ENCODE measurements at places on chromosomes 3 and 15. TPM values are rescaled to one million over a fixed set of nuclear protein-coding genes. Genes with fewer than 3 reads are reported as not detected.

ACOX2 gene
- polyA plus RNA-seq, result 19.9 TPM

SPTSSB gene
- polyA plus RNA-seq, result not detected

CYP19A1 gene
- polyA plus RNA-seq, result 1.2 TPM

FAM43A gene
- polyA plus RNA-seq, result 8.0 TPM

ZPLD1 gene
- not detected for polyA plus RNA-seq

FANCD2OS gene
- polyA plus RNA-seq, result not detected

C3orf49 gene
- not detected for polyA plus RNA-seq

IL12A gene
- polyA plus RNA-seq, result 1.6 TPM

SCN11A gene
- not detected for polyA plus RNA-seq

CKMT1B gene
- polyA plus RNA-seq, result not detected

LMAN1L gene
- polyA plus RNA-seq, result not detected

DUSP7 gene
- 5.8 TPM for polyA plus RNA-seq

DNA sequence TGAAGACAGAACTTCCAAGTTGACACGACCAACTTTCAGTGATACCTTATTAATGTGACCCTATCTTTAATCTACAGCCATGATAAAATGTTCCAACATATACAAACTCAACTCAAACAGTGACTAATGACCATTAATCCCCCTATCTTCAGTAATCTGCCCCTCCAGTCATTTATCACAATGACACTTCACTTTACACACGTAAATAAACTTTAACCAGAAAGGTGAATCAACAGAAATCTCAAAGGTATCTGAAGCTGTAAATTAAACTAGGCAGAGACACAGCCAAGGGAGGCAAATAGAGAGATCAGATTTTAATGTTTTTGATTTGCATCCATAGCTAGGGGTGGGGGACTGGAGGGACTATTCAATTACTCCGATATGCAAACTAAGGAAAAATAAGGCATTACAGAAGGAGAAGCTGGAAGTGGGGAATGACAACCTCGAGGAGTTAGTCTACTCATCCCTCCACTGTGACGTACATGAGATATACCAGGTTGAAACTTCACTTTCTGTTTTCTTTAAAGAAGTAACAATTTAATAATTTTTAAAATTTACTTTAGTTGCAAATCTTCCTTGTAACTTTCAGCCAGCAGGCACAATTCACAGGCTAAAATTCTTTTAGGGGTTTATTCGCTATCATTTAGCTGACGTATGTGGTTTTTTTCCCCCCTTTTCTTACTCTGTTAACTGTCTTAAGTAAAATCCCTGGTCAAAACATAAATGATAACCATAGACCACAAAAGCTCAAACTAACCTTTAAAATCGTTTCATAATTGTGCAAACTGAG is 751.0 kb downstream of the ROBO1 start:
- peak; percentile 75 for DNase-seq

DNA sequence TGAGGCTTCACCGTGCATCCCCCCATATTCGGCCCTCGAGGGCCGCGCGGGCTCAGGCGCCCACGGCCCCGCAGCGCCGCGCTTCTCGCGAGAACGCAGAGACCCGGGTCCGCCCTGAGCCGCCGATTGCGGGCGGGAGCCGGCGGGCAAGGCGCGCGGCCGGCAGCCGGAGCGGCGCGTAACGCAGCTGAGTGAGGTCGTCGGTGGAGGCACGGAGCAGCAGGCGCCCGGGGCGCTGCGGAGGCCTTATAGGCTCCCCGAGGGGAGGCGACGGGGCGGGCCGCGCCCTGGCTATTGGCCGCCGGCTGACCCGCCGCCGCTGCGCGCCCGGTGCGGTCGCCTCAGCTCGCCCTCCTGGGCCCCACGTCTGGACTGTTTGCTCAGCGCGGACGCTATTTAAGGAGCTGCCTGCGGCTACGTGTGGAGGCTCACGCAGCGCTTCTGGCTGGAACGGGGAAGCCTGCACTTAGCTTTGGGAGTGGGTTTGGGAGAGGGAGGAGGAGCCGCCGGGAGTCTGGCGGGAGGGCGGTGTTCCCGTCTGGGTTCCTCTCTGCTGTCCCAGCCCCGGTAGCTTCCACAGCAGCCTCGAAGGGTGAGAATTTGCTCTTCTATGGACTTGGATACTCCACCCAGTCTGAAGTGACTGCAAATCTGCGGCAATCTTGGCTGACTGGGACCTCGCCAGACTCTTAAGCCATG is at the start of gene PLOD2:
TSS of gene PLOD2 (minus strand) at position 221 of the 699 bp plus-strand sequence. CDS start at position 26, 195 bp downstream.
- peak; percentile 93 for DNase-seq

GRCh38 chr3:104520228-104520655 is 846.5 kb upstream of the ALCAM start:
- no peak for DNase-seq

DNA sequence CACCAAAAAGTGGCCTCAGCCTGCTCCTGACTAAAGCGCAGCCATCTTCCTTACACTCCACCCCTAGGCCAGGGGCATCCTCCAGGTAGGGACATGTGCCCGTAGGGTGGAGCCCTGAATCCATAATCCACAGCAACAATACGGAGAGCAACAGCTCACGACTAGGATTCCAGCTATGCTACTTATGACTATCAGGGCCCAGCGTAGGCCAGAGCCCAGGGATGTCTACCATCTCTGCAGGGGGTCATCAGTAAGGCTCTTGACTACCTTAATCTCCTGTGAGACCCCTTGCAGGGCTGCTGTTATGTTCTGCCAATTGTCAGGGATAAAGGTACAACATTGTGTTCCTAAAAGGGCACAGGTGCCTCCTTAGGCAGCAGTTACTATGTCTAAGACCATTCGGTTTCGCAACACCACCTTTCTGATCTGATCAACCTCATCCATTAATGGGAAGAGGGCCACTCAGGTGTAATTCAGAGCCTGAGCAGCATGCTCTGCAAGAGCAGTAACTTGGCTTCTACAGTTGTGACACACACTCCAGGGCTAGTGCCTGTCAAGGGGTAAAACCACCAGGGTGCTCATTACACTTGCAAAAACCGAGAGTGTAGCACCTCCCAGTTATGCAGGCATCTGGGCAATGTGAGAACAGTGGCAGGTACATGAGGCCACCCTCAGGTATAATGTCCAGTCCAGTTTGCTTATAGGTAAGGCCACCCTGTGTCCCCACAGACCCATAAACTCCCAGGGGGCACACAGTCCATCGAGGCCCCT is 11.0 kb downstream of the CCRL2 start:
- no peak for DNase-seq

GRCh38 chr3:109047366-109047765 is 70.6 kb downstream of the MORC1 start:
- DNase-seq, result no peak

- no peak for DNase-seq
Observed at GRCh38 chr15:76105911-76106310, 46.1 kb downstream of the TMEM266 start.

DNA sequence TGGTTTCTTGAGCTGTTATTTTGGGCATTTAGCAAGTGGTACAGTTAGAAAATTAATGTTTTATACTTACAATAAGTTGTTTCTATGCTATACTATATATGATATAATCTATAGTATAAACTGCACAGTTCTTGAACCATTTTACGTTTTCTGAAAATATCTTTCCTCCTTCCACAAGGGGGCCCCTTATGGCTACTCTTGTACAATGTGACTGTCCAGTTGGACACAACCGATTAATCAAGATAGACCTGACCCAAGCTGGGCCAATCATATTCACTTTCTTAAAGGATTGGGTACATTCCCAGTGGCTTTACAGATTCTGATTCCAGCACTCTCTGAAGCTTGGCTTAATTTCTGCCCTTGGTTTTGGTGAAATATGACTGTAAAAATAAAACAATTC is 953.4 kb downstream of the AGBL1 start:
- DNase-seq, result peak; percentile 14

- no peak for DNase-seq
Observed at GRCh38 chr3:108473711-108474110, 36.7 kb downstream of the MYH15 start.

DNA sequence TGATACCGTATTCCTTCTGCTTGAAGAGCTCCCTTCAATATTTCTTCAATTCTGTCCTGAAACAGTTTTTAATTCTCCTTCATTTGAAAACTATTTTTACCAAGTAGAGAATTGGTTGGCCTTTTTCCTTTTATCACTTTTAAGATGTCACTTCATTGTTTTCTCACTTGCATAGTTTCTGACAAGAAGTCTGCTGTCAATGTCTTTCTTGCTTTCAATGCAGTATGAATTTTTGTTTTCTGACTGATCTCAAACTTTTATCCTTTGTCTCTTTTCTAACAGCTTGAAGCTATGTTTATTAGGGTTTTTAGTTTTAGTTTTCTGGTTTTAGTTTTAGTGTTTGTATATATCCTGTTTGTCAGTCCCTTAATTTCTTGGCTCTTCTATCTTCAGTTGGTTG is 364.8 kb upstream of the TPRG1 start:
- DNase-seq, result peak; percentile 51

GRCh38 chr3:31247063-31247447 is 285.7 kb upstream of the STT3B start:
- DNase-seq, result no peak

GRCh38 chr3:126312341-126312740 is 44.9 kb downstream of the KLF15 start:
- no peak for DNase-seq

DNA sequence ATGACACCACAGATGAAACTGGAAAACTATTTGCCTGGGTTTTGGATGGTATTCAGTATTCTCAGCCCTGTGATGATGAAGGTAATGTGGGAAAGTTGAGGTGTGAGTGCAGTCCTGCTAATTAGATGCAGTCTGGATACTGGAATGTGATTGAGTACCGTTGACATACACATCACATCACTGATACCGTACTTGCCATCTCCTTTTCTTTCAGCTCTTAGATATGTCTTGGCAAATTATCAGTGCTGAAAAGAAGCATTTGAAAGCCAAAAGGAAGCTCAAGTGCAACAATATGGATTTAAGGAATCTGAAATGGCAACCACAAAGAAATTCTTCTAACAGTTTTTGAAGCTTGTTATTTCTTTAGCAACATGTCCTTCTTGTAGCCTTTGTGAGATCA is 381.4 kb upstream of the TGFBR2 start:
- DNase-seq, result no peak

DNA sequence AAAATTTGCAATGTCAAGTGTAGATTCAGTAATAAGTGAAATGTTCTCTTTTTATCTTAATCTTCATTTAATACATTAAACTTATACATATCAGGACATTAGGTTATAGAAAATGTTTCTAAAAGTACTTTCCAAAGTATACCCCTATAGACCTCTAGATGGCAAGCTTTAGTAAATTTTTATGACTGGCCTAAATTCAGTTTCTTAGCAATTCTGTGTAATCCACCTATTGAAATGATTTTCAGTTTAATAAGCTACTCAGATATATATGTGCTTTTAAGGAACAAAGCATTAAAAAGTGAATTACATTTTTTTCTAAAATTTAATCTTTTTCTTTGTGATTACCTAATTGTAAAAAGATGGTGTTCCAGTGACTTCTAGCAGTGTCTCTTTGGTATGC is 342.2 kb downstream of the GBE1 start:
- DNase-seq, result peak; percentile 55

DNA sequence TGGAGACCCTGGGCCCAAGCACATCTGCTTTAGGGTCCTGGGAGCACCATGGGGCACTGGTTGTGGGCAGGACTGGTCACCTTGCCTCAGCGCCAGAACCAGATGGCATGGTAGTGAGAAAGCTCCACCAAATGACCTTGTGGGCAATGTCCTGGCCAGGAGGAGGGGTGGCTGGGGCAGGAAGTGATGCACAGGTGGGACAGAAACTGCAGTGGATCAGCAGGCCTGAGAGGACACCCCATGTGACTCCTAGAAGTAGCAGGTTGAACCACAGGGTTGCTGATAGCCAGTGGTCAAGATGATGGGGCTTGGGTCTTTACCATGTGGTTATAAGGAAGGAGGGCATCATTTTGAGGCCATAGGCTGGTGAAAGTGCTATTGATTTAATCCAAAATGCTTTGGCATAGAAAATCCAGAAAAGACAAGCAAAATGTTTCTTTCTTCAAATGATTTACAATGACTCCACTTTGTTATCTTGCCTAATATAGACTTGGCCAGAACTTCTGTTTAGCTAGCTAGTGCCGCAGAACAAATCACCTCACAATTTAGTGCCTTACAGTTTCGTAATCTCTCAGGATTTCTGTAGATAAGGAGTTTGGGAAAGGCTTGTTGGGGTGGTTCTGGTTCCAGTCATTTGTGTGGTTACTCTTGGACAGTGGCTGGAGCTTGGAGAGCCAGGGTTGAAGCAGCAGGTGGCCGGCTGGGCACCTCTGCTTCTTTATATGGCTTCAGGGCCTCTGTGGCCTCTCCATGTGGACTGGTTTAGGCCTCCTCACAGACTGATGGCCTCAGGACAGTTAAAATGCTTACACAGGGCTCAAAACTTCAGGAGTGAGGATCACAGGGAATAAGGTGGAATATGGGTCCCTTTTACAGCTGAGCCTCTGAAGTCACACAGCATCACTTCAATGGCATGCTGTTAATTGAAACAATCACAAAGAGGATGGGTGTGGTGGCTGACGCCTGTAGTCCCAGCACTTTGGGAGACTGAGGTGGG is 27.5 kb downstream of the TMEM158 start:
- no peak for DNase-seq

- DNase-seq, result no peak
Observed at GRCh38 chr15:72375501-72375845, 341 bp downstream of the HEXA start.

DNA sequence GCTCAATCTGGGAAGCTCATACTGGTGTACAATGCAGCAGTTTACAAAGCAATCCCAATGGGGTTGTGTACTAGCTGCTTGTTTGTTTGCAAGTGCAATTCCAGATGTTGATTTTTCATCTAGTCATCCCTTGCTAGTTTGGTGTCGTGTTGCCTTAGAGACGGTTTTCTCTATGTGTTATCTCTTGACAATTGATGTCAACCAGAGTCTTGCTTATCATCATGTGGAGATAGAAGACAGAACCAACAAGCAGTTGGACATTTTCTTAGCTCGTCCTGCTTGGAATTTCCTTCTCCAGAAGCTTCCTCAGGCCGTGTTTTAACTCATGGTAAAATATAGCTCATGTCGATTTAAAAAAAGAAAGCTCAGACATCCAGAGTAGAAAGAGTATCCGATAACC is 262.0 kb upstream of the KCNH8 start:
- no peak for DNase-seq

DNA sequence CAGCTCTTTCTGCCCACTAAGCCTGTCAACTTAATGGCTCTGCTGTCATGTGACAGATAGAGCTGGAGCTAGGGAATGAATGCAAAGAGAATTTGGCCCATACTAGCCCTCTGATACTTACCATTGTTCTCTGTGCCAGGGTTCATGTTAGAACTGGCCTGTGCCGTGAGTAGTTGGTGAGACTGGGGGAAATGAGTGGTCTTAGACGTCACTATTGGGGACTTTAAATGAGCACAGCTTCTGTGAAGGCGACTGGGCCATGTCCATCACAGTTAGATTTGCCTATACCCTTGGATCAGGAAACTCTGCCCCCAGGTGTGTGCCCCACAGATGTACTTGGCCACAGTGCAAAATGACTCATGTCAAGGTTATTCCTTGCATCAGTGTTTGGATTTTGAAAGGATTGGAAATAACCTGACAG is 124.9 kb downstream of the PTPRG start:
- no peak for DNase-seq

DNA sequence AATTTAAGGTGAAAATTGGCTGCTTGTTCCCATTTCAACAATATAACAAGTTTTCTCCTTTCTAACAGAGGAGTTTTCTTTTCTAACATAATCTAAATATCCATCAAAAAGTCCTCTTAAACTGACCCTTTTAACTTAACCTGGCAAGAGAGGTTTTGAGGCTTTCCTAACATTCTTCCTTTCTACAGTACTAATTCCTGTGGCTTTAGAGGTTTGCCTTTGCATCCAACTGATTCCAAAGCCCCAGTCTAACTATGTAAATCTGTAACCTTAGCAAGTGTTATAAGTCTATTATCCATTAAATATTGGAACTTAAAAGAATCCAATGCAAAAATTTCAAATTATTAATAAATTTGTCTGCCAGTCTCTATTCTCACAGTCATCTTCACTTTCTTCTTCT is 134.1 kb downstream of the ISL2 start:
- DNase-seq, result peak; percentile 63

GRCh38 chr3:101379658-101380376 is 59.4 kb upstream of the IMPG2 start:
- no peak for DNase-seq

Measured in GM23248 (cell line).